ENCODE measurements at places on chromosomes 7 and 10.
A peak's percentile ranks its signal among the peaks of the same experiment; 100 is the strongest.

DNA sequence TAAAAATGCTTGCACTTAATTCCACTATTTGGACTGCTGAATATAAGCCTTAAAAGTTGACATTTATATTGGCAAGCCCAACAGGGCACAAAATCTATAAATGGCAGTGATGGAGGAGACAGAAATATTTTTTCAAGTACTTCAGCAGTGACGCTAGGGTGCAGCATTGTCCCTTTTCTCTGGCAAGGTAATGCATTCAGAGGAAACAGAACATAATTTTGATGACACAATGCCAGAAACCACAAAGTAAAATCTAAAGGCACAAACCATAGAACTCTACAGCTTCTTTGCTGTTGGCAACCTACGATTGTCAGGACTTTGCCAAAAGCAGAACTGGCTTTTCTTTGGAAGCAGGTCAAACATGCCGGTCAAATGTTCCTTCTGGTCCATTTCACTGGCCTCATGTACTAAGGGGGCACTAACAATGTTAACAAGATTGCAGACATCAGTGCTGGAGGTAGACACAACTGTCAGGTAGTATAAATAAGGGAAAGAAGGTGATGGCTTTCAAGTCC lies 30.9 kb upstream of the FAM133B start:
- peak; percentile 88 for DNase-seq

DNA sequence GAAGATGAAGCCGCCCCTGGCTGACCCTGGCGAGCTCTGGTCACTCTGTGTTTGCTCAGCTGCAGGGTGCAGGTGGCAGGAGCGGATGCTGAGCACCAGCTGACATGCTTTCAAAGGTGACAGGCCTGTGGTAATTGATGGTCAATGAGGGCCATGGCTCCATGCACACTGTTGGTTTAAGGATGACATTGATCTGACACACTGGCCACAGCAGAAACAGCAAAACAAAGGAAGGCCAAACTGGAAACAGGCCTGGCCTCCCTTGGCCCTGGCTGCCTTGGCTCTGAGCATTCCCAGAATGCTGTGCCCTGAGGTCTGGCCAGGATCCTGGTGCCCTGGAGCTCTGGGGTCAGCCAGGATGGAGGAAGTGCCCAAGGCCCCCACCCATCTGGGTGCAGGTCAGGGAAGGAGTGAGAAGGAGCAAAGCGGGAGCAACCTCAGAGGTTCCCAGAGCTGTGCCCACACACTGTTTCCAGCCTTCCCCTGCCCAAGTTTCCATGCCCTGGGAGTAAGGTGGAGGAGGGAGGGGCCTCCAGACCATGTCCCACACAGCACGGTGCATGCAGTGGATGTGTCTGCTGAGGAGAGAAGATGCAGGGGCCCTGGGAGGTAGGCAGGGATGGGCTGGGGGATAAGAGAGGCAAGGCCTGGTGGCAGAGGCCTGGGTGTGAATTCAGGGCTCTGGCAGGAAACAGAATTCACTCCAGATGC lies 302.2 kb downstream of the RPS24 start:
- no peak for DNase-seq

DNA sequence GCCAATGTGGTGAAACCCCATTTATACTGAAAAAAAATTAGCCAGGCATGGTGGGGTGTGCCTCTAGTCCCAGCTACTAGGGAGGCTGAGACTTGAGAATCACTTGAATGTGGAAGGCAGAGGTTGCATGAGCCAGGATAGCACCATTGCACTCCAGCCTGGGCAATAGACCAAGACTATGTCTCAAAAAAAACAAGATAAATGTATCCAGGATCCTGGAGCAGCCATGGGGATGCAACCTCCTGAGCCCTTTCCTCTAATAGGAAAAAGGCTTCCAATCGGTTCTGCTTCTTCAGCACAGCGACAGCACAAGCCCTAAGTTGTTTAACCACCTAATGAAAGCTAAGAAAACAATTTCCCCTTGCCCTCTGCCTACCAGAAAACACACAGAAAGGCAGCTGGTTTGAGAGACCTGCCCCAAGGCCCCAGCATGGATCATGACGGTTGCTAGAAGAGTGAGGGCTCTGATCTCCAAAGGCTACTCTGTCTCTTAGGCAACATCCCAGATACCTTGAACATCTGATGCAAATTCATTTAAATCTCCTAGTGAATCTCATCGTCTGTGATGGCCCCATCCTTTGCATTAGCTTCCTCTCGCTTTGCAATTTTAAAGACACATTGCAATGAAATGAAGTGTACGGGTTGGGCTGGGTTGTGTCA lies 220.8 kb downstream of the ARHGAP21 start:
- DNase-seq = no peak

GRCh38 chr7:68955656-68956055 lies 642.6 kb upstream of the AUTS2 start:
- DNase-seq = no peak

DNA sequence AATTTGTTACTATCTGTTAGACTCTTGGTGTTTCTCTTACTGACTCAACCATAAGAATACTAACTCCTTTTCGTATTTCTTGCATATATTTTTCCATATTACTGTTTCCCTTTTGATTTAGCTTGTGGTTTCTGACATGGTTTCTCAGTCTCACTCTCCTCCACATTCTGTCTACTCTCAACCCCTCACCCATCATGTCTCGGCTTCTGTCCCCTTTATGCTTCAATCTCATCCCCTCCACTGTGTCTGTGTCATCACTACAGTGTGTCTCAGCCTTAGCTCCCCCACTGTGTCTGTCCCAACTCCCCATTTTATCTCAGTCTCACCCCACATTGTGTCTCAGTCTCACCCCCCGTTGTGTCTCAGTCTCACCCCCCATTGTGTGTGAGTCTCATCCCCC lies 126.9 kb downstream of the VIPR2 start:
- DNase-seq = no peak

DNA sequence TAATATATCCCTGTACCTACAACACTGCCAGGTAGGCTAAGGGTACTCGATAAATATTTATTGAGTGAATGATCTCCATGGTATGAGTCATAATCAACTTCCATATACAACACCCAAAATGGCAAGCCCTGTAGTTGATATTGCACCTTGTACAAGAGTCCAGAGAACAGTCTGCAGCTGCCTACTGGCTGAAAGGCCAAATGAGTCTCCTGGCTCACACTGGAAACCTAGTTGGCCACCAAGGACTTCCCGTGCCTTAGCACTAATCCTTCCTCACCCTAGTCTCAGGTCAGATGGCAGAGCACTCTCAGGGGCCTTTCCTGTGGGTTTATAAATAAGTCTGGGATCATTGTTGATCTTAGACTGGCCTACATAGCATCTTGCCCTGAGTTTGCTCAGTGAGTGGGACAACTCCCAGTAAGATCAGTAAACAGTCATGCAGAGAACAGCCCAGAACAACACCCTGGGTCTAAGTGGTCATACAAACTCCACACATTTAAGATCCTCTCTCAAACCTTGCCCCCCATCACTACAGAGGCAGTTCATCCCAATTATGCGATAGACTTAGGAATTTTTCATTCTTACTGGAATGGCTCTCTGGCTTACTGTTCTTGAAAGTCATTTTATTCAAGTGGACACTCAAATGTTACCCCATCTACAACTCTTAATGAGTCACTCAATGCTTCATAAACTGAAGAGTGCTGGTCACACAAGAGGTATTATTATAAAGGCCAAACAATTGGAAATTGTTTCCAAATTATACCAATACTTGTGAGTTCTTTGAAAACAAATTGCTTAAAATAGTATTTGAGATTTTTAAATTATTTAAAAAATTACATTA lies 14.7 kb upstream of the SLC16A9 start:
- DNase-seq = no peak
